ENCODE measurements at places on chromosomes 13 and 19.
A peak's percentile ranks its signal among the peaks of the same experiment; 100 is the strongest.

DNA sequence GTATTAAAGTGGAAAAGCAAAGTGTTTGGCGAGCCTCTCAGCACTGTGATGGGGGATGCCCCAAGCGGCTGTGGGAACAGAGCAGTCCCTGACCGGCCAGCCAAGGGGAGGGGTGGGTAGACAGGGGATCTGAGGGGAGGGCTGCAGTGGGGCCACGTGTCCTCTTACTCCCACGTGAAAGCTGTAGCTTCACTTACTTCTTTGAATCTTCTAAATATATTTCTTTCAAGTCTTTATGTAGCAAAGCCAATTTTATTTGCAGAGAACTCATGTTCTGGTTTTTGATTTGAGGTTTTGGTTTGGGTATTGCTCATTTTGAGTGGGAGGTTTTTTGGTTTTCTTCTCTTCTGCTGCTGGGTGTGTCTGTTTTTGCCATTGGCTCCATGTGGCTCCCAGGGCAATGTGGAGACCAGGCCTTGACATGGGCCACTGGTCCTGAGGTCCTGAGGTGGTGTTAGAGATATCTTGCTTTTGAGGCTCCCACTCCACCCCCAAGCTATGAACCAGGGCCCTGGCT lies 17.7 kb upstream of the OVOL3 start:
- no peak for DNase-seq

GRCh38 chr19:12994701-12995595 lies at the start of gene NFIX:
Gene NFIX (plus strand): TSS chr19:12995475. CDS start chr19:12995838, 363 bp downstream.
- DNase-seq, result no peak

DNA sequence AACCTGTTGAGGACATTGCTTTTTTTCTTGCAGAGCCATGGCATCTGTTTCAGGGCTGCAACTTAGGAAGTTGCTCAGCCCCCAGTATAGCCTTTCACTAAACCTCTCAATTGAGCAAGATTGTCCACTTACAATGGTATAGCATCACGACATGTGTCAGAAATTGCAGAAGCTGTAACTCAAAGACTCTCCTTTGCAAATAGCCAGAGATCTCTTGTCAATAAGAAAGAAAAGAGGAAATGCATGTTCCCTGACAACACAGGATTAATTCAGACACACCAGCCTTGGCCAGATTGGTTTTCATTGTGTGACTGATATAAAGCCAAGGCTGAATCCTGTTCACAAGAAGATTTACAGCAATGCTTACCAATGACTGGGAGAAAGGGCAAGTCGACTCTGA lies 38.7 kb upstream of the CYSLTR2 start:
- DNase-seq, result no peak

GRCh38 chr13:47033216-47033615 lies 136.4 kb upstream of the HTR2A start:
- no peak for DNase-seq

DNA sequence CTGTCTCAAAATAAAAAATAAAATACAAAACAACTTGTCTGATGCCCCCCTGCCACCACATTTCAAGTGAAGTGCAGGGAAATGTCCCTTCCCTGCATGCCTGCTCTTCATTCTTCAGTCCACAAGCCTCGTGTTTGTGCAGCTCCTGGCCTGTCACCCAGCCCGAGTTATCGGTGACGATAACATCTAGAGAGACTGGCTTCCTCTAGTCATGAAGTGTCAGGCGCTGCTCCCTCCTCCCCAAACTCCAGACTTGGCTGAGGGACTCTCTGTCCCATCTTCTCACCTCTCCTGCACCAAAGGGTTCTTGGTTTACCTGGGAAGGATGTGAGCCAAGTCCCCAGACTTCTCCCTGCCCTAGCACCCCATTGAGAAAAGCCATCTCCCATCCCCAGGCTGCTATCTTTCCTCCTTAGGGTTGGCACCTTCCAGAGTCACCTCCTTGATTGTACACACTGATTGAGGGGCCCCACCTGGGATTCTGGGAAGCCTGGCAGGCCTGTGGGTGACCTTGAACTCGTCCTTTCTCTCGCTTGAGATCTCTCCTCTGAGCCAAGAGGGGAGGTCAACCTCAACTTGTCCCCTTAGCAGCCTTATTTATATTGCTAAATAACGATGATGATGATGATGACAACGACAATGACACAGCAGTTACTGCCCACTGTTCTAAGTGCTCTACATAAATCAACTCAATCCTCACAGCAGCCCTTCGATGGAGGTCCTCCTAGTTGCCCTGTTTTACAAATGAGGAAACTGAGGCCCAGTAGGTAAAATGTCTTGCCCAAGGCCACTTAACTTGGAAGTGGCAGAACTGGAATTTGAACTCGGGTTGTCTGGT lies 13.1 kb upstream of the PLAUR start:
- DNase-seq, result no peak

DNA sequence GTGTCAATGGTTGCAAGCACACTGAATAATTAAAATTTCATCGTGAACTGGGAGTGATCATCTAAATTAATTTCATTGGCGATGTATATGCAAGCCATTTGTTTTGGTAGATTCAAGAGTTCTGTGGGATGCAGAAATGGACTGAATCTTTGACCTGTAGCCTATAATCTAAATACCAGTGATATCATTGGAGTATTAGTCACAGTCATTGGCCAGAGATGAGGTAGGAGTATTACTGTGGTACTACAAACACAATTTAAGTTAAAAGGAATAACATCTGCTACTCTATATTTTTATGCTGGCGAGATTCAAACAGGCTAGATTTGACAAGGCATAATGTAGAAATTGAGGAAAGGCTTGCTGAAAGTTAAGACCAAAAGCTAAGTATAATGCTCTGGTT lies 14.0 kb downstream of the FRY start:
- no peak for DNase-seq

- DNase-seq, result no peak
Measured at GRCh38 chr13:96342286-96342685, 252.4 kb downstream of the HS6ST3 start.

- DNase-seq, result no peak
Measured at GRCh38 chr13:102643656-102644055, 46.9 kb downstream of the TPP2 start.

GRCh38 chr19:9046694-9047093 lies 36.5 kb upstream of the MUC16 start:
- no peak for DNase-seq

GRCh38 chr19:29552454-29553280 lies 26.9 kb downstream of the VSTM2B start:
- no peak for DNase-seq

- no peak for DNase-seq
Measured at GRCh38 chr13:57631596-57632275, at the start of gene PCDH17. Gene PCDH17 (plus strand): TSS chr13:57631744. CDS start chr13:57632547, 803 bp downstream.

- DNase-seq, result no peak
Measured at GRCh38 chr19:58052256-58052655, 6.8 kb upstream of the ZNF135 start.

DNA sequence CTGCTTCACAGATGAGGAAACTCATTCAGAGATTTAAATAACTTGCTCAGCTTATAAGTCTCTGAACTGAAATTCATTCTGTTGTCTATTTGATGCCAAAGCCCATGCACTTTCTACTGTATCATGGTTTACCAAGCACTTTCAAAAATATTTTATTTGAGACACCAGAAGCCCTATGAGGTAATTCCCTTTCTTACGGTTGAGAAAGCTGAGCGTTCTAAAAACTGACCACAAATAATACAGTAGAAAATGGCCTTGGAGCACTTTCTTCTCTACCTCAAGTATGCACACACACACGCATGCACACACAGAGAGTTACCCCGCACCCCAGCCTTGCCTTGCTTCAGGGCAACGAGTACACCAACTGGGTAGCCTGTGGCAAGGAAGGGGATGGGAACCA lies 228.5 kb downstream of the RFC3 start:
- DNase-seq, result no peak

DNA sequence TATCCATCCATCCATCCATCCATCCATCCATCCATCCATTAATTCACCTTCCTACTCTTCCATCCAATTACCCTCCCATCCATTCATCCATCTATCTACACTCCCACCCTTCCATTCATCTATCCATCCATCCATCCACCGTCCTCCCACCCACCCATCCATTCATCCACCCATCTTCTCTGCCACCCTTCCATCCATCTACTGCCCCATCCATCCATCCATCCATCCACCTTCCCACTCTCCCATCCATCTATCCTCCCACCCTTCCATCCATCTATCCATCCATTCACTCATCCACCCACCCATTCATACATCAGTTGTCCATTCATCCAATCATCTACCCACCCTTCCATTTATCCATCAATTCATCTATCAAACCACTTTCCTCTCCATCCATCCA lies 54.3 kb downstream of the NWD1 start:
- no peak for DNase-seq

- peak; percentile 96 for DNase-seq
Measured at GRCh38 chr19:47130589-47131227, at the start of gene SAE1. Gene SAE1 (plus strand): TSS chr19:47130835. CDS start chr19:47130931, 96 bp downstream.

- no peak for DNase-seq
Measured at GRCh38 chr19:55689411-55690108, 14.5 kb downstream of the EPN1 start.

All from D721Med (cell line).